ENCODE measurements at places on chromosomes 2 and 18.

DNA sequence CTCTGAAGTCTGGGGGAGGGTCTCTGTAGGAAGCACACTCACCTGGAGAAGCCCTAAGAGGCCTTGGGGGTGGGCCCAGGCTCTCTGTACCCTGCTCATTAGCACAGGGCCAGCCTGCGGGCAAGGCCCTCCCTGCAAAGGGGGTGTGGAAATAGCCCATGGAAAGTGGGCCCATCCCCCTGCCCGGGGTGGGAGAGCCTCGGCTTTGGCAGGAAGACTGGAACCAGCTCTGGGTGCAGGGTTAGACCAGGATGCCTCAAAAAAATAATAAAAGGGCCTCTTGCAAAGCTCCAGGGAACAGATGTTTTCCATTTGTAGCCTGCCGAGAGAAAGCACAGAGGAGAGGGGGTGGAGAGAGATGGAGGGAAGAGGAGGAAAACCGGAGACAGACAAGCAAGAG, 98.7 kb downstream of the STPG4 start:
- DNase-seq: no peak

DNA sequence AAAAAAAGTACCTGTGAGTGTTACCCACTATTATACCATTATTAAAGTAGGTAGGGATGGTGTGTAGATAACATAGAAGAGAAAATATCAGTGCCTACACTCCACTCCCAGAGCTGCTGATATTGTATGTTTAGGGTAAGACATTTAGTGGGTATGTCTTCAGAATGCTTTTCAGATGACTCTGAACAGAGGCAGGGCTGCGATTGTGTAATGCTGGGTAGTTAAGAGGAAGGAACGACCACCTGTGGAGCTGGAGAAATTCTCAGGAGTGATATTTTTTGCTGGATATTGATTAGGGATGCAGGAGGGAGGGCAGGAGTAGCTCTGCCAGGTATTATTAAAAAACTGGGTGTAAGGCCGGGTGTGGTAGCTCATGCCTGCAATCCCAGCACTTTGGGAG, 2.8 kb downstream of the CNOT11 start:
- DNase-seq: no peak

DNA sequence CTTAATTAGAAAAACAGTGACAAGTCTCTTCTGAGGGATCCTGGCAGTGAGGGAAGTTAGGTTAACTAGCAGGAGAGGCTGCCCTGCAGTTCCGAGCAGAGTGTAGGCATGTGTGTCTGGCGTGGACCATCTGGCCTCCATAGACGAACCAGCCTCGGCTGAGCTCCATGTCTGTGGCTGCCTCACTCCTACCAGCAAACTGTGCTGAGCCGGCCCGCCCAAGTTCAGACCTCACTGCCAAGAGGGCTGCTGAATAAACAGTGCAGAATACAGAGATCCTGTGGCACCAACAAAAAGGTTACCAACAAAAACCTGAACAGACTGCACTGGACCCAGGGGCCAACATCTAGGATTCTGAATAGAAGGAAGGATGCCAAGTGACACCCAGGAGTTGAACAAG, 27.3 kb downstream of the INO80C start:
- no peak for DNase-seq

DNA sequence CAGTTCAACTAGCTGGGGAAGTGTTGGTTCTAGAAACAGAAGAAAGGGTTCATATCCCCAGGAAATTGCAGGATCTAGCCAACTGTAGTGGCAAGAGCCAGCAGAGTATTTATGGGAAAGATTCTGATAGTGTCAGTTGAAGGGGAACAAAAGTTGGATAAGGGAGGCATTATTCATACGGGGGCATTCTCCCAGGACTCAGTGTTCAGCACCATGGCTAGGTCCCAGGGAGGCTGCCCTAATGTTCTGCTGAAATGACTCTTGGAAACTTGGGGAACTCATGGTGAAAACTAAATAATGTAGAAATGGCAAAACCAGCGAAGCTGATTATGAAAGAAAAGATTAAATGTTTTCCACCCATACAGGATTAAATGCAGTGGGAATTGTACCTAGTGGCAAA, 543.7 kb downstream of the TRIB2 start:
- DNase-seq: no peak

DNA sequence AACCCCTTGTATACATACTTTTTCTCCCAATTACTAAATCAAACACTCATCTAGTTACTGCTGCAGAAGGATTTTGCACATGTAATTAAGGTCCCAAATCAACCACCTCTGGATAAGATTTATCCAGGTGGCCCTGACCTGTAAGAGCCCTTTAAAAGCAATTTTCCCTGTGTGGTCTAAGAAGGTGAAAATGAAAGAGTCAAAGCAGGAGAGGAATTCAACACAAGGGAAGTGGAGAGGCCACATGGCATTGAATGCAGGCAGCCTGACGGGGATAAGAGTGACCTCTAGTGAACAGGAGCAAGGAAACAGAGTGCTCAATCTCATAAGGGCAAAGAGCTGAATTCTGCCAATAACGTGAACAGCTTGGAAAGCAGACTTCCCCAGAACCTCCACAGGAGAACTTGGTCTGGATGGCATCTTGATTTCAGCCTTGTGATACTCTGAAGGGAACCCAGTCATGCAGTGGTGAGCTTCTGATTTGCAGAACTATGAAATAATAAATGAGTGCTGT, 27.2 kb downstream of the PPP3R1 start:
- no peak for DNase-seq

DNA sequence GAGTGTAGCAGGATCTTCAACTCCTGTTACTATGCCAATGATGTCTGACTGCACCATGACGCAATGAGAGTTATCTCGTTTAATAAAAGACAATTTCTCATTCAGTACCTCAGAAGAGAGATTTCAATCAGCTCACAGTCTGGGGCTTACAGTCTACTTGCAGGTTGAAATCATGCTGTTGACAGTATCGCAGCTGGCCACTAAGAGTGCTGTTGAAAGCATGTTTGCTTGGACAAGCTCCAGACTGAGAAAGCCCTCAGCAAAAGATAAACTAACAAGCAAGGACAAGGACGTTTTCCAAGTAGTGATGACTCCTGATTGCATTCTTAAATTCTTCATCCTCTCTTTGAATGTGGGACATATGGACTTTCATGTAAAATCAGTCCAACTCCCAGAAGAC, 145.2 kb upstream of the SYT4 start:
- no peak for DNase-seq

DNA sequence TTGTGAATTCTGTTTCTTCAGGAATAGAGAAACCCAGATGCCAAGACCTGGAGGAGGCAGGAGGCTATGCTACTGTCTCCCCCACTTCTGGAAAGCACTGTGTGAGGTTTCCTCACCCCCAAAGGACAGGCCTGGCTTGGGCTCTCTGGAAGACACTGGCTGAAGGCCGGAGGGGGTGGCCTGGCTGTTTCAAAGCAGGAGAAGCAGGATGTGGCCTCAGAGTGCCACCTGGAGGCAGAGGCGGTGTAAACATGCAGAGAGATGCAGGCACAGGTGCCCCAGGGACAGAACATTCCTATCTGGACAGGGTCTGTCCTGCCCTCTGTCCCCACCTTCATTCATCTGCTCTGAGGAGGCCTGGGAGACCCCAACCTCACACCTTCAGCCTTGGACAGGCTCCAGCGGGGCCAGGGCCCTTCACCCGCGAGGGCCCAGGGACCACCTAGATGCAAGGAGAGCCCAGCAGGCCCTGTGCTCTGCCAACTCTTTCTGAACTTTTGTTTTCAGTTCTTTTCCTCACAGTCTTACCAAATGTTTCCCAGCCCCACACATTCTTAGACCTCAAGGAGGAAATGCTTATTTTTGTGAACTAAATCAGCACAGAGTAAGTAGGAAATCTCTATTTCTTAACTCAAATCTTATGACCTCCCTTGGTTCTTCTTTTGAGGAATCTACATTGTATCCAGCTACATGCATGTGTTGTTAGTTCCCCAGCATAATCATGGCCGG, 79.2 kb downstream of the LONRF2 start:
- DNase-seq: peak; percentile 52

- no peak for DNase-seq
These were observed 101.7 kb downstream of the SEPTIN10 start for GRCh38 chr2:109512076-109512475.

- DNase-seq: no peak
These were observed at the start of gene AMER3 for GRCh38 chr2:130755256-130756052. TSS of gene AMER3 (plus strand) at chr2:130755540. CDS start at chr2:130762073, 6,533 bp downstream.

GRCh38 chr2:172434821-172435605, 7.6 kb downstream of the ITGA6 start:
- DNase-seq: peak; percentile 11

DNA sequence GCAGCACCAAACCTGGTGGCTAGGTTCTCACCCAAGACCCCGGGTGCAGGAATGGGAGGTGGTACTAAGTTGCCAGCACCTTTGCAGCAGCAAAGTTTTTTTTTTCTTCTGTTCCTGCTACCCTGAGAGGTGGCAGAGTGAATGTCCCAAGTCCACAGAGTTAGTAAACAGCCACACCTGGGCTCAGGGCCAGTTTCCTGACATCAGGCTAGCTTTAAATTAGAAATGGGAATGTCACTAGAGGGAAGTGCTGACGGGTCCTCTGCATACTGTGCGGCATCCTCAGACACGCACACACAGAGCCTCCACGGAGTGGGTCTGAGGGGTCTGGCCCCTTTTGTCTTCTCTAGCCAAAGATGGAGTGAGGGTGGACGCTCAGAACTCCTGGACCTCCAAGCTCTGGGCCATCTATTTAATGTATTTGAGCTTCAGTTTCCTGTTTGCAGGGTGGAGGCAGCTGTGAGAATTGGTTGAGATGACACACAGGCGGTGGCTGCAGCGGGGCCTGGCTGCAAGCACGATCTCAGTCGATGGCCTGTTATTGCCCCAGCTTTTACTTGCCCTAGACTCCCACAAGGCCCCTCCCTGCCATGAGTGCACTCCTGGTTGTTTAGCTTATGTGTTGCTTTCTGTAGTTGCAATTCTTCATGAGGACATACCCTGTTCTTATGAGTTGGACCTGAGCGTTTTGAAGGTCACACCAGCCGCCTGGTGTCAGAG, 751.4 kb upstream of the HS6ST1 start:
- DNase-seq: no peak

GRCh38 chr2:69191634-69192033, 178.7 kb downstream of the ANTXR1 start:
- DNase-seq: no peak

DNA sequence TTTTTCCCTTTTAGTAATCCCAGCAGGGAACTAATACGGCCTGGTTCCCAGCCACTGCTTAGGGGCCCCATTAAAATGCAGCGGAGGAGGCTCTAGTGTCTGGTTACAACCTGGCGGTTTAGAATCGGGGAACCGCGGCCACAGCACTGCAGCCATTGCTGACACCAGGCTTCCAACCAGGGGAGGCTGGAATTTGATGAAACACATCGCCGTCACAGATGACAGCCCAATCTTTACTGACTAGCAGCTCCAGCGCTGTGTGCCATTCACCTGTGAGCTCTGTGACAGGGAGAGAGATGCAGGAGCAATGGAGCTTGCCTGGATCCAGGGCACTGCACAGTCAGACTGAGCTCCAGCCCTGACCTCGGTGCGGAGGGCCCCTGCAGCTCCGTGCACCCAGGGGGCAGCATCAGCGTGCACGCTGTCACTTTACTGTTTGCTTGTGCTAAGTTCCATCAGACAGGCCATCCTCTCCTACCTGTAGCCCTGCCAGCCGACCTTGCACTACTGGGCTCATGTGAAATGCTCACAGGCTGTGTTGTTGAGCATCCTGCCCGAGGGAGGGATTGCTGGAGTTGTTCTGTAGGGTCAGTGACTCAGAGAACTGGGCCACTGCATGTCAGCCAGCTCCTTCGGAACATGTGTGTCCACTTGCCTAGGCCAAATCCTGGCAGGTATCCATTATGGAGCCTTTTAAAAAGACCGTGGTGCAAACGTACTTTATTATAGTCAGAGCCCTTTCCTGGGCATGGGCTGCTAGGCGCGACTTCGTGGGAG, 203.5 kb downstream of the SEPTIN10 start:
- no peak for DNase-seq

DNA sequence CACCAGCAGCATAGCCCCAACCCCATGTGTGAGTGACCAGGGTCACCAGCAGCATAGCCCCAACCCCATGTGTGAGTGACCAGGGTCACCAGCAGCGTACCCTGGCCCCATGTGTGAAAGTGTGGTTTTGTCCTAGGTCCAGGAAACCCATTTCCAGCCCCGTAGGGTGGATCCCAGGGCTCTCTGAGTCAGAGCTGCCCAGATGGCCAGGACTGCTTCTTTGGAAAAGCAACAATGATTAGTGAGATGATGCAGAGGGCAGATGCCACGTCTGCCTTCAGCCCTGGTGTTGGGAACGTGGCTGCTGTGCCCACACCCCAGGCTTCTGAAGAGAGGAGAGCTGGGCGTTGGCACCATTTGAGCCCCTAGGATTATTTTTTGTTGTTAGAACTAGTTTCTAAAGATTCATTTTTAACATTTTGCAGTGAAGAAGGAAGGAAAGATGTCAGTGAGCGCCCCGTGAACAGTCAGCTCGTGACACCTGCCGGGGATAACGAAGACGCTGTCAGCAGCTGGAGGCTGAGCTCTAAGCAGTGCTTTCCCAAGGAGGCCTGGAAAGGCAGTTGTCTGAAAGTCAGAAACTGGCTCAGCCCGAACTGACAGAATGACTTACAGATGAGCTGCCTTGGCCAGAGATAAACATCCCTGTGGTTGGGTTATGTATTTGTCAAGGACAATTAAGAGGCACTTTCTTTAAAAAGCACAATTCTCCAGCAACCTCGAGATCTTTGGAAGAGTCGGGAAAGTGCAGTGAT, 32.1 kb upstream of the KCNG2 start:
- no peak for DNase-seq

GRCh38 chr2:52341732-52342131, 1309.8 kb upstream of the NRXN1 start:
- no peak for DNase-seq

- no peak for DNase-seq
These were observed 50.7 kb downstream of the TRIP12 start for GRCh38 chr2:229870903-229871656.

GRCh38 chr2:171389325-171389724, 44.5 kb downstream of the METTL8 start:
- no peak for DNase-seq

GRCh38 chr18:40752316-40752715, 1202.7 kb upstream of the PIK3C3 start:
- no peak for DNase-seq

DNA sequence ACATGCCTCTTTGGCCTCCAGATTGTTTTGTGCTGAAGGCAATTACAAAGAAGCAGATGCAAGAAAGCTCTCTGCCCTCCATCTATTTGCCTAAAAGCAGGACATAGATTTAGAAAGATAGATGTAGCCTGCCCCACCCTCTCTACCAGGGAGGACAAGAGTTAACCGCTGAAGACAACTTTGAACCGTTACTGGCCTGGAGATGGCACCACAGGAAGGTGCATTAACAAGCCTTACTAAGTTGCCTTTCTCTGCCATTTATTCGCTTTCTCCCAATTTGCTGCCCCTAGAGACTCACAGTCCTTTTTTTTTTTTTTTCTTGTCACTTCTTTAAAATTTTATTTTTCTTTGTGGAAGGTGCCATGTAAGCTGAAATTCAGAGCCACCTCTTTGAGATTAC, 28.8 kb upstream of the RMDN2 start:
- DNase-seq: no peak

DNA sequence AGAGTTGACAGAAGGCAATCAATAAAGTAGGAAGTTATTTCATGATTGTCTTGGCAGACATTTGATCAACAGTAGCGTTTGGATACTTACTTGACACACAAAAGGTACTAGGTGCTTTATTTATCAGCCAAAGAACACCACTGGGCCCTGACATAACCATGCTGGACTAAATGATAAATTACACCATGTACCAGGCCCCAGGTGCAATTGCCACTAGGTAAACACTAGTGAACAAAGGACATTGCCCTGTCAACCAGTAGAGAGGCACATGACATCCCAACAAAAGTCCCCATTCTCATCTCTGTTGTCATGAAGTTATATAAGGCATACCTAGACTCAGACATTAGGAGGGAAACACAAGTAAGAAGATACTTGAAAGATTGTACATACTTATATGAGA, 747.2 kb downstream of the SATB2 start:
- no peak for DNase-seq

- DNase-seq: no peak
These were observed 68.9 kb downstream of the PRPF40A start for GRCh38 chr2:152648336-152648735.

All from CD4-positive, alpha-beta T cell treated with Interferon gamma for 1 hour (primary cell).